Large intestine (tissue), 12 donors: ENCODE measurements at places on chromosomes 4 and X. TPM values are rescaled to one million over a fixed set of nuclear protein-coding genes. Genes with fewer than 3 reads are reported as not detected.

The SLC49A3 gene
- polyA plus RNA-seq: 4.6 TPM

The ATP5ME gene
- 477 TPM for polyA plus RNA-seq

The NEUROG2 gene
- polyA plus RNA-seq: not detected

The PRRG3 gene
- 2.1 TPM for polyA plus RNA-seq

The UGT2B7 gene
- polyA plus RNA-seq: 34.4 TPM

The SLC6A14 gene
- polyA plus RNA-seq: 1.1 TPM

The CPZ gene
- polyA plus RNA-seq: 3.1 TPM

The P2RY8 gene
- polyA plus RNA-seq: 1.6 TPM

The CLNK gene
- 0.52 TPM for polyA plus RNA-seq

The MUC7 gene
- polyA plus RNA-seq: not detected

The EIF4E gene
- polyA plus RNA-seq: 67.3 TPM

The EDA2R gene
- 0.43 TPM for polyA plus RNA-seq

The MAGEE2 gene
- polyA plus RNA-seq: 0.37 TPM

The HSD17B13 gene
- polyA plus RNA-seq: 0.49 TPM

The CCSER1 gene
- polyA plus RNA-seq: 9.5 TPM

The GPRASP3 gene
- 10.7 TPM for polyA plus RNA-seq

The NPY5R gene
- polyA plus RNA-seq: 0.22 TPM
